ENCODE measurements at places on chromosomes 16 and 17.

- DNase-seq, result no peak
Observed at GRCh38 chr17:61809816-61810392, 53.4 kb downstream of the BRIP1 start.

GRCh38 chr16:35560637-35560984 lies 2101.2 kb downstream of the TP53TG3F start:
- DNase-seq, result no peak

DNA sequence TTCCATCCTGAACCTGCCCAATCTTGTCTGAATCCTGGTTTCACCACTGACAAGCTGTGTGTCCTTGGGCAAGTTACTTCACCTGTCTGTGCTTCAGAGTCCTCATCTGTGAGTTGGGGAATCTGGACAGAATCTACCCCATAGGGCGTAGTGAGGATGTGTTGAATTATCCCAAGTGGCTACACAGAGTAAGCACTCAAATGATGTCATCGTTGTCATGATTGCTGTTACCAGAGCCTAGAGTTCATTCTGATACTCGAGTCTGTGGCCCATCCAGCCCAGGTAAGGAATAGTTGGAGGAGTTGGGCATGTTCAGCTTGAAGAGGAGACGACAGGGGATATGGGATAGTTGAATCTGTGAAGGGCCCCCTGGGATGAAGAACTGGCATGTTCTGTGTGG lies 45.9 kb downstream of the MAPT start:
- DNase-seq, result no peak

DNA sequence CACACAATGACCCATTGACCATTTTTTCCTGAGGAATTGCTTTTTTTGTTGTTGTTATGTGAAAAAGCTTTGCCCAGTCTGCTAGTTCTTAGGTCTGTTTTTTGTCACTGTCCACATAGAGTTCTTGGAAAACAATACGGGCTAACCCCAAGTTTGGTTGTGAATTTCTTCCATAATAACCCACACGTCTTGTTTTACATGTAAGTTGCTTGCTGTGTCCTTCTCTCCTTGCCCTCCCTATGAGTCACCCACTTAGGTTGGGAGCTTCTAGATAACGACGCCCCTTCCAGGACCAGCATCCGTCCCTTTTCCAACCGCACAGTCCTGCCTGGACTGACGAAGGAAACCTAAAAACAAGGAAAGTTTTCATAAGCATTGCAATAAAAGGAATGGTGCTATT lies 175.3 kb upstream of the HS3ST3A1 start:
- no peak for DNase-seq

GRCh38 chr17:66654106-66654740 lies 180.7 kb upstream of the CACNG5 start:
- no peak for DNase-seq

DNA sequence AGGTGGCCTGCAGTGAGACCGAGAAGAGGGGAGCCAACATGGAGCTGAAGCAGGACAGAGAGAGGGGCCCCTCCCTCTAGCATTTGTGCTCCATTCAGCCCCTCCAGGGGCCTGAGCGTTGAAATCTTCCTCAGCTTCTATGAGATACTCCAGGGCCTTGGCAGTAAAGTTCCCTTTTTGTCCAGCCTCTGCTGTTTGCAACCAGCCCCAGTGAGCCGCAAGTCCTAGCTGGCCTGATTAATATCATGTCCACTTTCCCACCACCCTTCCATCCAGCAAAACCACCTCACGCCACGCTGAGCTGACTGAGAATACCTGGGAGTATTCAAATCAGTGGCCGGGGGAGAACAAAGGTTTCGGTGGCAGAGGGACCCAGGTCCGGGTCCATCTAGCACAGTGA lies 11.7 kb upstream of the RPH3AL start:
- no peak for DNase-seq

DNA sequence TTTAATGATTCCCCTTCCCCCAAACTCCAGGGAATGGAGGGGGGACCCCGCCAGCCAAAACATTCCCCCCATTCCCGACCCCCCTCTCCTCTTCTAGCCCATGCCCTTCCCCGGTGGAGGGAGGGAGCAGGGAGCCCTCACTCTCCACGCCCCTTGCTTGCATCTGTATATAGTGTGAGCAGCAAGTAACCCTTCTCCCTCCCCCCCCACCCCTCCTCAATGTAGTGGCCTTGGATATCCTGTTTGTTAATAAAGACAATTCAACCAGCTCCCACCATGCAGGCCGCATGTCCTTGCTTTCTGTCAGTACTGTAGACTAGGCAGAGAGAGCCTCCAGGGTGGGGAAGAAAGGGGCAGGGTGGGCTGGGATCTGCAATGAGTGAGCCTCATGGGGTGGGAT lies 1.6 kb upstream of the C17orf107 start:
- no peak for DNase-seq

- DNase-seq, result no peak
Observed at GRCh38 chr17:75614006-75614405, 19.2 kb upstream of the SMIM5 start.

DNA sequence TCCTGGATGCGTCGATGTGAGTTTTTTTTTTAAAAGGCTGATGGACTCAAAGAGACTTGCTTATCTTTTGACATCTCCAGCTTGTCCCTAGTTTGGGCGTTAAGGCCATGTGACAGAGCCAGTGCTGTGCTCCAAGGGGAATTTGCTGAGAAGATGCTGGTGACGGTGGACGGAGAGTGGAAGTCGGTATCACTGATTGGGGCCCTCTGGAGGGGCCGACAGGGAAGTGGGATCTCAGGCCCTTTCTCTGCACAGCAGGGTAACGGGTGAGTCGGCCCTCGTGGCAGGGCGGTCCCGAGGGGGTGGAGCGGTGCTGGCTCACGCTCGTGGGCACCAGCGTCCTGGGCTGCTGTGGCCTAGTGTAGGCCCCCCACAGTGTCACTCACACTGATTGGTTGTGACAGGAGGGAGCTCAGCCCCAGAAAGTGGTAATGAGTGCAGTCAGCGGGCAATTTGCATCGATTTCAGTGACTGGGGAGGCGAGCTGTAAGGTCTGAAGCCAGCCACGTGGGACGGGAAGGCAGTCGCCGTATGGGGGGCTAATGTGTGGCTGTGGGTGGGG lies 91.3 kb downstream of the TBC1D16 start:
- DNase-seq, result no peak

DNA sequence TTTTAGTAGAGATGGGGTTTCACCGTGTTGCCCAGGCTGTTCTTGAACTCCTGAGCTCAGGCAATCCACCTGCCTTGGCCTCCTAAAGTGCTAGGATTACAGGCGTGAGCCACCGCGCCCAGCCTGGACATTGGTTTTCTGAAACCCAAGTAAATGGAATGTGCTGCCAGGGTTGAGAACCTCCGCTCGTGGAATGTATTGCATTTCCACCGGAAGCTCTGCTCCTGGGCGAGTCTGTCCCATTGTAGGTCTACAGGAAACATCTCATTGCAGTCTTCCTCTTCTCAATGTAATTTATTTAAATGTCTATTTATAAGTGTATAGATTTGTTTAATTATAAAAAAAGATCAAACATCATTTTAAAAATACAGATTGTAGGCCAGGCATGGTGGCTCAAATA lies 57.4 kb upstream of the HAPSTR1 start:
- DNase-seq, result no peak

GRCh38 chr16:12893050-12893750 lies 8.2 kb upstream of the SHISA9 start:
- DNase-seq, result no peak

GRCh38 chr17:47917581-47917980 lies 21.5 kb downstream of the SP2 start:
- no peak for DNase-seq

GRCh38 chr17:34424814-34425491 lies 61.9 kb upstream of the CCL1 start:
- DNase-seq, result no peak

DNA sequence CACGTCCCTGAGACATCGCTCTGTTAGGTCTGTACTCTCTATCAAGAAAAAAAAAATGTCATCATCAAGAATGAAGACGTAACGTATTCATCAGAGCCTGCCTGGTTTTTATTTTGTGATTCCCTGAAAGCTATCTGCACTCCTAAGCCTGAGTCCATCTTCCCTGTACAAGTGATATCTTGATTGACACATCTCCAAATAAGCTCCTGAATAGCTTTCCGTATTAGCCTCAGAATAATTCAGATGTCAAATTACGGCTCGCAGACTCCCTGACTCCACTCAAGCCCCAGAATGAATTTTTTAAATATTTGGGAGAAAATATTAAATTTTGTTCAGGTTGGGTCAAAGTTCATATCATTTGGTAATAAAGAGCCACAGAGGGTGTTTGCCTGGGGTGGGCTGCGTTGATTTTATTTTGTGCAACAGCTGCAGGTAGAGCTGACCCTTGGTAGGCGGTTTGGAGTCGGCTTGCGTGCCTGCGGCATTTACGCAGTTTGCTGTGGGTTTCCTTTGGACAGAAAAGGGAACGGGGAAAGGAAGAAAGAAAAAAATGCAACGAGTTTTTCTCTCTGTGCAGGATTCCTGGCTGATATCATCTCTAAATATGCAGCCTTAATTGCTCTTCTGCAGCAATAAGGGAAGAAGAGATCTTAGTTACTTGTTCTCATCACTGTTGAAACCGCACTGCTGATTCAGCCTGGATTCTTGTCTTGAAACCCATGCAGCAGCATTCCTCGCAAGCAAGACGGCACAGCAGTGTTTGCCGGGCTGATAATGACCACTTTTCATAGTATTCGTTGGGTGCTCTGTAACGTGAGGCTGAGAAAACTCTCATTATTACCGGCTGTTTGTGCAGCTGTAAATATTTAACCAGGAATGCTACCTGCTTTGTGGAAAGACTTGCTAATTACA lies 114.7 kb downstream of the IRX3 start:
- no peak for DNase-seq

DNA sequence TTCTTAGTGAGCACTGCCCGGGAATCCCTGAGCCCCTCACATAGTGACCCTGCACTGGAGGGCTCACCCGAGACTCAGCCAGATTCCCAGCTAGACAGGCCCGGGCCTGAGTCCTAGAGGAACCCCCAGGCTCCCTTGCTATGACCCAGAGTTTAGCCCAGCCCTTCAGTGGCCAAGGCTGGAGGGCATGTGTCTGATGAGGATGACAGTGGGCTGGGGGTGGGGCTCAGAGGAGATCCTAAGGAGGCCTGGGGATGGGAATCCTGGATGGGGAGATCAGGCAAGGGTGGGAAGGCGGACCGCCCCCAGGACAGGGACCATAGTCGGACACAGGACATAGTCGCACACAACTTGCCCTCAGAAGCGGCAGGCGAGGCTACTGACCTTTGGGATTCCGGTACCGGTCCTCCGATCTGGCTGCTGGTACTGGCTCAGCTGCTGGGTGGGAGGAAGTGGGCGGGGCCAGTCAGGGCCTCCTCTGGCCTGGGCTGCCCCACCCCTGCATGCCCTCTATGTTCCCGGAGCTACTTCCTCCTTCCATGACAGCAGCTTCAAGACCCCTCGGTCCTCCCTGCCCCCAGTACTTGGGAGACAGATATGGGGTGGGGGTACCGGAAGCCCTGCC lies 1.1 kb downstream of the CD79B start:
- no peak for DNase-seq

DNA sequence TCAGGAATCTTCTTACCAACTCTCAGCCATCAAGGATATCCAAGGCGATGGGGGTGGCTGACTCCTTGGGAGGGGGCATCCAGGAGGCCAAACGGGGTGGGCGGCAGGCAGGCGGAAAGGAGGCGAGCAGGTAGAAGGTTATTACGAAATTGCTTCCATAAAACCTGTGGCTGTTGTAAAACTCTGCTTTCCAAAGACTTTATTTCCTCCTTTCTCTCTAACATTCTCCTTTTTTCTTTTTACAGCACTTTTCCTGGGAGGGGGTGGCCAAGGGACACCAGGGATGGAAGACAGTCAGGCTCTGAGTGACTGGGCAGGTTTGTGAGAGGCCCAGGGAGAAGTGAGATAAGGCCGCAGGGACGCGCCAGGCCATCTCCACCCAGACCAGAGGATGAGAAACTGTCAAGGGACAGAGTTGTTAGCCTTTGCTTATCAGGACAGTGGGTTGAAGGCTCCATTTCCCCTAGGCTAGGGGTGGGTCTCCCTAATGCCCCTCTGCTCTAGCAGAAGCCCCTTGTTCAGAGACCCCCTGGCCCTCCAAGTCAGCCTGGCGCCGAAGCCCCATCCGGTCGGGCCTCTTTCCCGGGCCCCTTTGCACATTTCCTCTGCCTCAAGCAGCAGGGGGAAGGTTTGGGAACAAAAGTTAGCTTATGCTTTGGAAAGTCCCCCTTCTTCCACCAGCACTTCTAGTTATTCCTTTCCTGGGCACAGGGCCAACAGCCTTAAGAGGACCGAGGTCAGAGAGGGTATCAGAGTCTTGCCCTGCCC lies 5.0 kb upstream of the HOXB9 start:
- no peak for DNase-seq

DNA sequence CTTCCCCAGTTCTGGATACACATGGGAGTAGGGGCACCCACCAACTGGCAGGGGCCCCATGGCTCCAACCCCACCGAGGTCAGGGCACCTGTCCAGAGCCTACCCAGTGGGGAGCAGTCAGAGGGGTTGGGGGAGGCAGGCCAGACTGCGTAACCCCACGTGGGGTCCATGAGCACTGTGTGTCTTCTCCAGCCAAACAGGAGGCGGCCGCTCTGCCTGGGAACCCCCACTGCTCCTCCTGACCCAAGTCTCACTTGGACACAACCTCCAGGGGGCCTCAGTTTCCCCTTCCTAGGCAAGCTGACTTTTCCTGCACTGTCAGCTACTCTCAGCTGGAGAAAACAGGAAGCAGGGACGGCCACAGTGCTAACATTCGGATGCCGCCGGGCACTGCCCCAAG lies 7.5 kb downstream of the ZNF469 start:
- no peak for DNase-seq

DNA sequence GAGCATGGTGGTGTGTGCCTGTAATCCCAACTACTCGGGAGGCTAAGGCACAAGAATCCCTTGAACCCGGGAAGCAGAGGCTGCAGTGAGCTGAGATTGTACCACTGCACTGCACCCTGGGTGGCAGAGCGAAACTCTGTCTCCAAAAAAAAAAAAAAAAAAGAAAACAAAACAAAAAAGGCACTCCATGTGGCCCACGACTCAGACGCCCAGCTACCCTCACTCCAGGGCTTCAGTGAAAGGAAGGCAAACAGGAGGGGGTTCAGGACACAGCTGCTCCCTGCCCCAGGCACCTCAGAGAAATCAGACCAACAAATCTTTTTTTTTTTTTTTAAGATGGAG lies 91.7 kb downstream of the LITAF start:
- no peak for DNase-seq

DNA sequence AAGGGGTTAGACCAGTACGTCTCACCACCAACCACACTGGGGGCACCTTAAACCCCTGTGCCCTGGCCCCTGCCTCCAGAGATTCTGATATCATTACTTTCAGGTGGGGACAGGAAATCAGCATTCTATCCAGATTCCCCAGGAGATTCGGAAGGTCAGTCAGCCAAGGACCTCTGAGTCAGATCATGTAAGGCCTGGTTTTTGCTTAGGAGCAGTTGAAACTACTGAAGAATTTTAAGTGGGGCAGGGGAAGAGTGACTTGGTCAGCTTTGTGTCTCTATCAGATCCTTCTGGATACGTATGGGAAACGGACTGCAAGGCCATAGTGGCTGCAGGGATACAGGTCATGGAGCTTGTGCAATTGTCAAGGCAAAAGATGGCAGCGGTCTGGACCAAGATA lies 9.0 kb downstream of the EMP2 start:
- no peak for DNase-seq

Measured in iPS DF 6.9 (cell line).